ENCODE measurements at places on chromosomes 6 and 20.

- DNase-seq, result no peak
Measured at GRCh38 chr6:25062070-25062811, 126.5 kb upstream of the RIPOR2 start.

DNA sequence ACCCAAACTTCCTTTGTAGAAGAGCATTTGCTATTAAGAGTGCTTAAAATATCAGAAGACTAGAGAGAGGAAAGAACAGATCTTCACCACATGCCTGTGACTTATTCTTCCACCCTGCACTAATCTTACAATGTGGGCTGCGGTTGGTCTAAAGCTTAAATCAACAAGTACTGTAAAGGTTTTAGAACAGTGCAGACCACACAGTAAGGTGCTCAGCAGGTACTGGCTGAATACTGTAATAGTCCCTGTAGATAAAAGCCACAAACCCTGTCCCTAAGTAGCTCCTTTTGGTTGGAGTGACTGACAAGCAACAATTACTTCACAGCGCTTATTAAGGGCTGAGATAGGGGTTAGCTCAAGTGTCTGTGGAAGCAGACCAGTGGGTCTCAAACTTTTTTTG lies 972 bp upstream of the PHF3 start:
- no peak for DNase-seq

DNA sequence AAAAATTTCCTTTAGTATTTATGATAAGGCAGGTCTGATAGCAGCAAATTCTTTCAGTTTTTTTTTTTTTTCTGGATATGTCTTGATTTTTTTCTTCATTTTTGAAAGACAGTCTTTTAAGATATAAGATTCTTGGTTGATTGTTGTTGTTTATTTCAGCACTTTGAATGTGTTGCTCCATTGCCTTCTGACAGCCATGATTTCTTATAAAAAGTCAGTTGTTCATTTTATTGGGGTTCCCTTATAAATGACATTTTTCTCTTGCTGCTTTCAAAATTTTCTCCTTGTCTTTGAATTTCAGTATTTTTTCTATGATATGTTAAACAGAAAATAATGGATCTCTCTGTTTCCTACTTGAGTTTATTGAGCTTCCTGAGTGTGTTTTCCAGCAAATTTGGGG lies 152.3 kb downstream of the ISM1 start:
- no peak for DNase-seq

DNA sequence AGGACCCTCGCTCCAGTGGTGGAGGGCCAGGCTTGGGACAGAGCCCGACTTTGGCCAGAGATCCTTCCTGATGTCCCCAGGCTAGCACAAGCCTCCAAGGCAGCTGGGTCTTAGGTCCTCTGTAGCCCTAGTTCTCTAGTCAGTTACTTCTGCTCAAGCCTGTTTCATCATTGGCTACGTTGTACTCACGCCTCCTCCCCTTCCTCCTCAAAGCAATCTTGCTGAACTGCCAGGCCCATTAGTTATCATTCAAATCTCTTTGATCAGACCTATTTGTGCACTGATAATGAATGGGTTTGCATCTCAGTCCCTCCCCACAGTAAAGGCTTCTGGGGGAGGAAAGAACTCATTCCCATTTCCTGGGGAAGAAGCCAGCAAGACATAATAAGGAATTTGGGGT lies 256.8 kb downstream of the NFATC2 start:
- no peak for DNase-seq

DNA sequence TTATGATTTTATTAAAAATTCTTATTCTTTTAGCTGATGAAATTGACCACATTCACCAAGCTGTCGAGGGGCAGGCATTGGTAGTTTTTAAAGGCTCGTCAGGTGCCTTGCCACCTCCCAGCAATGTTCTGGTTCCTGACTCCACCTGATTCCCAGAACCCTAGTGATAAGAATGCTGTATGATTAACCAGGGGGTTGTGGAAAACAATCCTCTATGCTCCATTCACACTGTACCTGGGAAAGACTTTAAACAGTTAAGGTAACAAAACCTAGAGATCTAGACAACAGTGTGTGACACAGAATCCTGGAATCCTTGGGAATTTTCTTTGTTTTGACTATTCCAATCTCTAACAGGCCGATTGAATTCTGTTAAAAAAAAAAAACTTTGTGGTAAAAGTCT lies 165.7 kb upstream of the OLIG3 start:
- DNase-seq, result no peak

- DNase-seq, result no peak
Measured at GRCh38 chr6:67933278-67933677, 701.8 kb upstream of the ADGRB3 start.

GRCh38 chr20:17128206-17128605 lies 98.6 kb upstream of the PCSK2 start:
- no peak for DNase-seq

DNA sequence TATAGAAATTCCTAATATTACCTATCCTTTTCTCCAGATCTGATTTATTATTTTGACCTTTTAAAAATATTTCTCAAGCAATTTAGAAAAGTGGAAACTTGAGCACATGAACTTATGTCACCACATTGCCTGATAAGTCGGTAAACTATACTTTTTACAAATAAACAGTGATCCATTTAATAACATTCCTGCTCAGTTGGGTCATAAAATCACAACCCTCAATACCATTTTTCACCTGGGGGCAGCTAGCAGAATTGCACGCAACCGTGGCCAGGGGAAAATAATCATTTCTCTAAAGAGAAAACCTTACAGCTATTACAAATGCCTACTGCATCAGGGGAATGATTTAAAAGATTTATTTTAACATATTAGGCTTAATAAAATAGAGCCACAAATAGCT lies 614.5 kb downstream of the PHF3 start:
- no peak for DNase-seq

- no peak for DNase-seq
Measured at GRCh38 chr6:42162384-42162783, 10.8 kb upstream of the GUCA1A start.

DNA sequence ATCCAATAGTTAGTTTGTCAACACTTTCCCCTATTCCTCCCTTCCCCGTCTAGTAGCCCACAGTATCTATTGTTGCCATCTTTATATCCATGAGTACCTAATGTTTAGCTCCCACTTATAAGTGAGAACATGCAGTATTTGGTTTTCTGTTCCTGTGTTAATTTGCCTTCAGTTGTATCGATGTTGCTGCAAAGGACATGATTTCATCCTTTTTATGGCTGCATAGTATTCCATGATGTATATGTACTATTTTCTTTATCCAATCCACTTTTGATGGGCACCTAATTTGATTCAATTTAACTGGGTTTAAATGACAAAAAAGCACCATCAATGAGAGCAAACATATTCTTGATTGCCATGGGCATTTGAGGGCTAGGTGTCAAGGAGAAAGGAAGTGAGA lies 321.5 kb upstream of the TBX18 start:
- DNase-seq, result no peak

DNA sequence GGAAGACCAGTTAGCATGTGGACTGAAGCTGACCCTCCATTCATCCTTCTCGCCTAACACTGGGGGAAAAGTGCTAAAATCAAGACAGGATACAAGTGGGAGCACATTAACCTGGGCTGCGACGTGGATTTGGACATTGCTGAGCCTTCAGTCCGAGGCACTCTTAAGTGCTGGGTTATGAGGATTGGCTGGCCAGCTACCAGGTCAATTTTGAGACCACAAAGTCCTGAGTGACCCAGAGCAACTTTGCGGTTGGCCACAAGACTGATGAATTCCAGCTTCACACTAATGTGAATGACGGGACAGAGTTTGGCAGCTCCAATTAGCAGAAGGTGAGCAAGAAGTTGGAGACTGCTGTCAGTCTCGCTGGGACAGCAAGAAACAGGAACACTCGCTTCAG lies 20.7 kb downstream of the FUCA2 start:
- no peak for DNase-seq

- DNase-seq, result no peak
Measured at GRCh38 chr6:104509355-104509754, 350.4 kb downstream of the HACE1 start.

GRCh38 chr6:129488313-129488712 lies 221.7 kb downstream of the ARHGAP18 start:
- DNase-seq, result no peak

- DNase-seq, result no peak
Measured at GRCh38 chr6:36985417-36985807, 584 bp downstream of the MTCH1 start.

GRCh38 chr20:62212299-62212698 lies 7.8 kb downstream of the HRH3 start:
- DNase-seq, result peak; percentile 44

DNA sequence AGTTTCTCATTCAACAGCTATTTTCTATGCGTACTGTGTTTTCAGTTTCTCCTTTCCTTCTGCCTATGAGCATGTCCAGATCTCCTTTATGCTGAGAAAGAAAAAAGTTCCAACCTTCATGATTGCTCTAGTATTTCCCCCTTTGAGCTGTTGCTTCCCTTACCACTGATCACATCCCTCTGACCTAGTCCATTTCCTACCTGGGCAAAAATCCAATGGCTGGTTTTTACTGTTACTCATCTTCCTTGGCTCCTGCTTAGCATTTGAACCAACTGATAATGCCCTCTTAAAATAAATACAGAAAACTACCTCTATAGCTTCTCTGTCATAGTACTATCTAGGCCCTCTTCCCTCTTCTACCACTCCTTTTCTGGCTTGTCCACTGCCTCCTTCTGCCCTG lies 6.0 kb downstream of the RFX6 start:
- DNase-seq, result no peak

DNA sequence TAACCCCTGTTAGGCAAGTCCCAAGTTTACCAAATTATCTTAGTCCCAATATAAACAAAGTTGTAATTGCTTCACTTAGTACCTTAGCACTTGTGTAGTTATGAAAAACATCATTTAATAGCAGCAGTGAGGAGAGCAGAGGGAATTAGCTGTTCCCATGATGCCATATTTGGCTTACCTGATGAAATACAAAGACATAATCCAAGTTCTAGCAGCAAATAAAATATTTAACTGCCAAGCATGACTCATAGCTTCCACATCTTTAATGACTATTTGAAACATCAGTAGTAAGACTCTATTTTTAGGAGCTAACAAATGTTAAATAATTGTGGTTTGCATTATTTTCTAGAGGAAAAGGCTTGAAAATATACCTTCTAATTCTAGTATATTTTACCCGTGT lies 94.0 kb upstream of the MCHR2 start:
- DNase-seq, result no peak

DNA sequence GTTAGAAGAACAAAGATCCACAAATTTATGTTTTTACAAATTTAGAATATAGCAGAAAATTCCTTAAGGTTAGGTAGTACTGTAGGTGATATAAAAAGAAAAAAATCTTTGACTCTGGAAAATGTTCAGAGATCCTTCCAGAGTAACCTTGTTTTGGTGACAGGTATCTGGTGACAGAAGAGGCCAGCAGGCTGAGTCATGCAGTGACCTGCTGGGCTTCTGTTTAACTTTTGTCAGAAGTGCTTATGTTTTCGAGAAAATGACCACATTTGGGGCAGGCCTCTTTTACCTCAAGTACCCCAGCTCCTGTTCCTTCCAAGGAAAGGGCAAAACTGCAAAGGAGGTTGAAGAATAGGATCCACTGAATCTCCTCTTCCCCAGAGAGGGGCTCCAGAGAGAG lies 10.5 kb upstream of the CLDN20 start:
- DNase-seq, result no peak

DNA sequence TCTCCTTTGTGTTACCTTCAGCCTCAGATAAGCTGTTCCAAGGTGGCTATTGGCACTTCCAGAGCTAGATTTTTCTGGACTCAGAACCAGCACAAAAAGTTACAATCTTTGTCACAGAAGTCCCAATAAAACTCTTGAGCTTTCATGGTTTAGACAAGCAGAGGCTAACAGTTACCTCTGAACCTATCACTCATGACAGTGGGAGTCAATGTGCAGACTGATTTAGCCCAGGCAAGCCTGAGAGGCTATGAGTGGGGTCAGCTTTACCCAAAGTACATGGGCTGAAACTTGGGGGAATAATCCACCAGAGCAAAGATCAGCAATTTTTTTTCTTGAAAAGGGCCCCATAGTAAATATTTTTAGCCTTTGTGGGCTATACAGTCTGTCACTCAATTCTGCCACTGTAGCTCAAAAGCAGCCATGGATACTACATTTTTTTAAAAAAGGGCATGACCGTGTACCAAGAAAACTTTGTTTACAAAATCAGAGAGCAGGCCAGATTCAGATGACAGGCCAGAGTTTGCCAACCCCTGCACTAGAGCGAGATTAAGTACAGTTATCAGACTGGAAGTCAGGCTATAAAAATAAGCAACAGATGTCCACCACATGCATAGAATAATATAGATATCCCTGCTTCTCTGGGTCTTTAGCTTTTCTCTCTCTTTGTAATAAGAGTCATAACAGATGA lies 20.0 kb downstream of the CCN2 start:
- no peak for DNase-seq

Measured in glutamatergic neuron (in vitro differentiated cells).